Substantia nigra (tissue), 51 donors: ENCODE measurements at places on chromosomes 5 and 9.

DNA sequence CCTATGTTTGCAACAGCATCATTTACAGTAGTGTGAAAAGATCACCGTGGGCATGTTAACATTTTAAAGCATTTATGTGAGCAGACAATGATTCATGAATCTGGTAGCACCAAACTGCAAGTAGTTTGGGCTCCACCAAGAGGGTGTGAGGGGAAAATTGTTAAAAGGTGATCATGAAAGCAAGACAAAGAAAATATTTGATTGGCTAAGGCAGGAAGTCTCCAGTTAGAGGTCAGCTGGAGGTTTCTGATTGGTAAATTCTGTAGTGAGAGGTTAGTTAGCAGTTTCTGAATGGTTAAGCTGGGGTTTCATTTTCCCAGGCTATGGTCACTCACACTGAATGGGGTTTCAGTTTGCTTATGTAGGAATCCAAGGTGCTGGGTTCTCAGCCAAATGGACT is 13.5 kb upstream of the DRD1 start:
- DNase-seq, result no peak

- no peak for DNase-seq
Observed at GRCh38 chr5:179727106-179727505, 5.5 kb upstream of the MAML1 start.

DNA sequence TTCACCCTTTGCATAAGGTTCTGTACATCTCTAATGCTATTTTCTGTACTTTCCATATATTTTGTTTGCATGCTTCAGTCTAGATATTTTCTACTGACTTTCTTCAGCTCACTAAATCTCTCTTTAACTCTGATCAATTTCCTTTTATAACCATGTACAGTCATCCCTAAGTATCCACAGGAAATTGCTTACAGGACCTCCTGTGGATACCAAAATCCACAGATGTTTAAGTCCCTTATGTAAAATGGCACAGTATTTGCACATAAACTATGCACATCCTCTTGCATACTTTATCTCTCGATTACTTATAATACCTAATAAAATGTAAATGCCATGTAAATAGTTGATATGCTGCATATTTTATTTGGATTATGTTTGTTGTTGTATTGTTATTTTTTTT is 442.1 kb downstream of the TLE4 start:
- DNase-seq, result no peak

- no peak for DNase-seq
Observed at GRCh38 chr5:128212191-128212806, 128.7 kb downstream of the SLC12A2 start.
